ENCODE measurements at places on chromosomes 7 and 10.
A peak's percentile ranks its signal among the peaks of the same experiment; 100 is the strongest.

DNA sequence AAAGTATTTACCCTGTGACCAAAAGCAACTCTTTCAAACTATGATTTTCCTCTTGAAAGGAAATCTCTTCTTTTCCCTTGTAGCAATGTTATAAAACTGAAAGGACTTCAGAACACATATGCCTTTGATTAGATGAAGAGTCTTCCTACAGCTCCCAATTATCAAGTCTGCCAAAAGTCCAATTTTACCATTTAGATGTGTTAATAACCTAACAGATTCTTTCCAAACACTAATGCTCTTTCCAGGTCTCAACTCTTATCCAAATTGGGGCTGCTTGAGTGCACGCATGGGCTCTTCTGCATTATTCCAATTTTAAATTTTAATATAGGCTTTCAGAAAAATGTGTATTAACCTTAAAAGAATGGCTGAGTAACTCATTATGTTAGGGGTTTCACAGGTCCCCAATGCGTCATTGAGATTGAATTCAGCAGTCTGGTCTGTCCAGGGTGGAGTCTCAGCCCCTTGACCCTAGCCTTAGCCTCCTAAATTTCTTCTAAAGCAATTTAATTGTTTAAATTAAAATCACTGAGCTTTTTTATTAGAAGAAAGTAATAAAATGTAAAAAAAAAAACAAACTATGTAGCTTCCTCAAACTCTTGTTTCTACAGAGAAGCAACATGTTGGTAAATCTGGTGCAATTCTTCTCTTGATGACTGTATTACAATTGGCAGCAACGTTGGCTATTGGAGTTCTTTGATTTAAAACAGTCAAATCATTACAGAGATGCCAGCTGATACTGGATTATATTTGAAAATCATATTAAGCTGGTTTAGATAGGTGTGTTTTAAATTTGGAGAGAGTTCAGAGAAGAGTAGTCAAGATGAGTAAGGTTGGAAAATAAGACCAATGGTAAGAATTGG is 170.4 kb downstream of the DKK1 start:
- no peak for DNase-seq

DNA sequence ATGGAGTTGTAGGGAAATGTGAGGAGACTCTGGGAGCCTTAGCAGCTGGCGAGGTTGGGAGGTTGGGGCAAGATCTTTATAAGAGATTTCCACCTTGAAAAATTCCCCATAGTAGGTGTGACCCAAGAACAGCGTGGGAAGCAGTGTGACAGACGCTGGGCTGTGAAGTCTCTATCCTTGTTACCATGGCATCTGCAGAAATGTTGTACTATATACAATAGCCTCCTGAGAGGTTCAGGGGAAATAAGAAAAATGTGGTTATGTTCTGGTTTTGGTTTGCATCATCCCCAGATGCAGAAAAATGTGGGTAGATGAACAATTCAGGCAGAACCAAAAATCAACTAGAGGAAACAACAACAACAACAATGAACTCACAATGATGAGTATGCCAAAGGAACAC is 498.6 kb downstream of the SH2D4B start:
- no peak for DNase-seq

DNA sequence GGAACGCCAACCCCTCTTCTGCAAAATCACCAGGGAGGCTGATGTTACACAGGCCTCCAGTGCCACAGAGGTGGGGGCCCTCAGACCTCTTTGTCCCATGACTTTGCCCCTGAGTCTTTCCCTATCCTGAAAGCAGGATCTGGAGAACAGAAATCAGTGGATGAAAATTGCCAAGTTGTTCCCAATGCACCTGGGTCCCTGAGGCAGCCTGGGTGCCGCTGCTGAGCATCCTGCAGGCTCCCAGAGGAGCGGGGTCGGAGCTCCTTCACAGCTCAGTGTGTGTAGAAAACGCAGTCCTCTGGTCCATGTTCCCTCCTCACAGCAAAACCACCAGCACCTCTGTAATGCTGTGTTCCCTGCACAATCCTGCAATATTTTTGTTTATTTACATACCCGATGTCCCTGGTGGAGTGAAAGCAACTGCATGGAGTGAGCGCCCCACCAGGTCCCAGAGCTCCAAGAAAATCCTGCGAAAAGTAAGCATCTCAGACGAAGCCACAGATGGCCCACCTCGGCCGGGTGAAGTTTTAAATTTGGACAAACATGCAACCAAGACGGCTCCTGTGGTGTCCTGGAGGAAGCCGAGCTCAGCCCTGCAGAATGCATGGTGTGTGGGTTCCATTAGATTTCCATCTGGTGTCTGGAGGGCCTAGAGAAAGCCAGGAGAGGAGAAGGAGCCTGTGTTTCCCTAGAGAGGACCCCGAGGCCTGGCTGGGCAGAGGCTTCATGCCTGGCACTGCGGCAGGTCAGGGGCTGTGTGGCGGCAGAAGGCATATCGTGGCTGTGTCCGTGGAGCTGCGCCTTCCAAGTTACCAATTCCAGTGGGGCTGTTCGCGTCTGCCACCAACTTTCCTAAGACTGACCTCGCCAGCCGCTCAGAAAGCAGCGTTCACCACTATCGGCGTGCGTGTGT is 235.2 kb downstream of the WDR37 start:
- DNase-seq = no peak

DNA sequence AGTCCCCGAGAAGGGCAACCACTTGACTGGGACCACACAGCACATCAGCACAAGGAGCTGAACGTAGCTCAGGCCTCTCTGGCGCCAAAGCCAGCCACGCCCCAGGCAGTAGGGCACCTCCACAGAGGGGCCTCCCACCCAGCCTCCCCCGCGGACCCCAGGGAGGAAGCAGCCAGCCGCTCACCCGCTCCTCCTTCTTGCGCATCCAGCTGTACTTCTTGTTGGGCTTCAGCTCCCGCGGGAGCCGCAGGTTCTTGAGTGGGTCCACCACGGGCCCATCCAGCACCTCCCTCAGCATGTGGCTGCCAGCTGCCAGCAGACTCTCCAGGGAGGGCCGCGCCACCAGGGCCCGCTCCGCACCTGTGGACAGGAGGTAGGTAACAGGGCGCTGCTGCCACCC is 61.2 kb downstream of the TNRC18 start:
- no peak for DNase-seq

DNA sequence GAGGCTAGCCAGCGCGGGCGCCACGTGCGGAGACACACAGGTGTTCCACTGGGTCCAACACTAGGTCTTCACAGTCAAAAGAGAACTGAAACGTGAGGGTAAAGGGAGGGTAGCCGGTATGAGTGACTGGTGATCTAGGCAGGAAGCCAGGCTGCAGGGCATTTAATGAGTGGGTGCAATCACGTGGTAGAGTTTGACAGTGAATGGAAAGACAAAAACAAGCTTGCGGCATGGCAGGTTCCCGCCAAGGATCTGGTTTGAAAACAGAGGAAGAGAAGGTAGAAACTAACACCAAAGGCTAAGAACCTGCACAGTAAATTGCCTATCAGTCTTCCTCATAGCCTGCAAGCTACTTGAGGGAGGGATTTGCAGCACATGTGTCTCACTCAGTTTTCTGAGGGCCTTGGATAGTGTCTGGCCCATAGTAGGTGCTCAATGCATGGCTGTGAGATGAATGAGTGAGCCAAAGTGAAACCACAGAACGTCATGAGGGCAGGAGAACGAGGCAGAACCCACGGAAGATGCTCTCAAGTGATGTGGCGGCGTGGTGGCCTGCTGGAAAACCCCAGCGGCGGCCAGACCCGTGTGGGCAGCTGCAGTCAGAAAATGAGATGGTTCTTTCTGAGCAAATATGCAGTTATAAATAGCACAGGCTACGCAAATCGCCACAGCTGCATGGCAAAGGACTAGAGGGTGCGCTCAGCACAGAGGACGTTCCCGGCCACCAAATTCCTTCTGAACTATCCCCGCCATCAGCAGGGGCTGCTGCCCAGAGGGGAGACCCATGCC is 183.6 kb upstream of the NFE2L3 start:
- DNase-seq = peak; percentile 3

DNA sequence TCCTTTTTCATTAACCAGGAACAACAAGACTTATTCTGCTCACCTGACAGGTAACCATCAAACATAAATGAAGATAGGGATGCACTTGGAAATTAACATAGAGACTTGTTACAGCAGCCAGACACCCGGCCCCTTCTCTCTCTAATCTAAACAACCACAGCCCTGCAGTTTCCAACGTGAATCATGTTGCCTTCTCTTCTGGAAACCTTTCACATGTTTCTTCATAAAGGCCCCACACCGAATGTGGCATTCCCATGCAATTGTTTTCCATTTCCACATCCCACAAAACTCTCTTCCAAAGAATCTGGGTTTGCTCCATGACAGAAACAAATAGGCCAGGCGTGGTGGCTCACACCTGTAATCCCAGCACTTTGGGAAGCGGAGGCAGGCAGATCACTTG is 15.0 kb upstream of the WDR86 start:
- no peak for DNase-seq

DNA sequence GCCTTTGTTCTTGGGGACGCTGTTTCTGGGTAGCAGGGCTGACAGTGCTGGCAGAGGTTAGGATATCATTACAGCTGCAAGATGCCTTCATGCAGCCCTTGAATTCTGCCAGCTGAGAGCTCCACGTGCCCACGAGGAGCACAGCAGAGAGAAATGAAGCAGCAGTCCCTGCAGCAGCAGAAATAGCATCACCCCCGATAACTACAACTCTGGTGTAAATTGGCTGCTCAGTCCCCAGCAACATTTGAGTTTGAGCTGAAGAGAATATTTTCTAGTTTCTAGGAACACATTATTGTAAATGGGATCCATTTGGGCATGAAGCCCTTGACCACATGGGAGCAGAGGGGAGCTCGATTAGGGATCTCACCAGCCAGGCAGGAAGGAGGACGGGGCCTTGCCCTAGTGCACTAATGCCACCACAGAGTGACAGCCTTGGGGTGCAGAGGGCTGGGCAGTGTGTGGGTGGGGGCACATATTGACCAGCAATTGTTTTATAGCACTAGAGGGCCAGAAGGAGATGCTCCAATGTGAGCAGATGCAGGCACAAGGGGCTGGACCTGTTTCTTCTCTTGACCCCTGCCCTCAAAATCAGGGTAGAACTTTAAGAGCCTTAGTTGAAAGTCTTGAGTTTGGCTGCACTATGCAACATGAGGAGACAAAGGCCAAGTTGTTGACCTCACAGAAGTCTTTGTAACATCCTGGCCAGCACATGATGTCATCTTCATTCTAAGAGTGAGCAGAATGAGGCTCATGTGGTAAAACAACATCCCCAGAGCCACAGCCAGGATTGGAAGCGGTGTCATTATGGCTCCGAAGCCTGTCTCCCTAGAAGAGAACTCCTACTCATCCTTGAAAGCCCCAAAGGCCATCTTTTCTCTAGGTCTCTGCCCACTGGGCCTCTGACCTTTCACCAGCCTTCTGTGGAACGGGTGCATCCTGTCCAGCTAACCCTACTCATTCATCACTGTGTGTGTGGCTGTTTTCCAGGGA is 52.6 kb downstream of the ADCY1 start:
- no peak for DNase-seq

DNA sequence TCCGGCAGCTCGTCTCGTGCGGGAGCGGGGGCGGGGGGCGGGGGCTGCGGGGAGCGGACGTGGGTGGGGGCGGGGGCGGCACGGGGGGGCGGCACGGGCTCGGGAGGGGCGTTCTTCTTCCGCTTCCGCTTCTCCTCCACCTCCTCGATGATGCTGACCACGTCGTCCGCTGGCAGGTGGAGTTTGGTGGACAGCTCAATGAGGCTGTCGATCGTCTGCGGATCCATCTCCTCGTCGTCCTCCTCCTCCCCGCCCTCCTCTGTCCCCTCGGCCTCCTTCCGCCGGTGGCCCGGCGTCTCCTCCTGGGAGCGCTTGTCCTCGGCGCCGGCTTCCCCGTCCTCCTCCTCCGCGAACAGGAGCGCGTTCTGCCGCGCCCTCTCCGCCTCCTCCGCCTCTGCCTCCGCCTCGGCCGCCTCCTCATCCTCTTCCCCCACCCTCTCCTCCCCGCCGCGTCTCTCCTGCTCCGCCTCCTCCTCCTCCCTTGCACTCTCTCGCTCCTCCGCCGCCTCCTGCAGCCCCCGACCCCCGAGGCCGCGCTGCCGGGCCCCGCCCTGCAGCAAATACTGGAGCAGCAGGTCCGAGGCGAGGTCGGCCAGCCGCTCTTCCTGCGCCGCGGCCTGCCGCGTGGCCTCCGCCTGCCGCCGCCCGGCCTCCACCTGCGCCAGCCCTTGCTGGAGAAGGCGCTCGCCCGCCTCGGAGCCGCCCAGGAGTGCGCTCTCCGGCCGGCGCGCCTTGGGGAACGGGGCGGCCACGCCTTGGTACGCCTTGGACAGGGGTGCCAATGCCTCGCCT is 1.9 kb downstream of the VGF start:
- no peak for DNase-seq

All from GOT3 (cell line).